ENCODE measurements at places on chromosomes 2 and 18.

DNA sequence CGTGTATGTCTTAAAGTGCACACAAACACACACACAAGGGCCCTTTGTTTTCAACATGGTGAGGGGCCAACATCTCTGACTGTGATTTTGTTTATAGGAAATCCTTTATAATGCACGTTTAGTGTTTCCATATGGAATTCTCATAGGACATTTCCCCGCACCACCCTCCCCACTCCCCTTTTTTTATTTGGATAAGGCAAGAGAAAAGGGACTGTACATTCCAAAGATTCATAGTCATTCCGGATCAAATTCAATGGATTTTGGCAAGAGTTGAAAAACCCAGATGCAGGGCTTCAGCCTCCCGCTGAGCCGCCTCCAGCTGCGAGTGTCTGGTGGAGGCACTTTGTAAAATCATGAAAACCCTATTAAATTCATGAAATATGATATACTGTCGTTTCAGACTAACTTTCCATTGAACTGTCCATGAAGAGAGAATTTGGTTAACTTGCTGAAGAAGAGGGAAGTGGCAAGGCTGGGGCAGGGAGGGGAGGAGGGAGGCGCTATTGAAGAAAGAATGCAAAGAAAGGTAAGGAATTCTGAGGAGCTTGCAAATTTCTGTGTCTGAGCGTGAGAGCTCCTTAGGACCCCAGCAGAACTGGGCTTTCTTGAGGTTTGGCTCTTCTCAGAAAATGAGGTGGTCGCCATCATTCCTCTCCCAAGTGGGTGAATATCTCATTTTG is 25.8 kb upstream of the SLC14A2 start:
- no peak for DNase-seq

GRCh38 chr2:39584283-39584965 is 81.3 kb upstream of the TMEM178A start:
- no peak for DNase-seq

DNA sequence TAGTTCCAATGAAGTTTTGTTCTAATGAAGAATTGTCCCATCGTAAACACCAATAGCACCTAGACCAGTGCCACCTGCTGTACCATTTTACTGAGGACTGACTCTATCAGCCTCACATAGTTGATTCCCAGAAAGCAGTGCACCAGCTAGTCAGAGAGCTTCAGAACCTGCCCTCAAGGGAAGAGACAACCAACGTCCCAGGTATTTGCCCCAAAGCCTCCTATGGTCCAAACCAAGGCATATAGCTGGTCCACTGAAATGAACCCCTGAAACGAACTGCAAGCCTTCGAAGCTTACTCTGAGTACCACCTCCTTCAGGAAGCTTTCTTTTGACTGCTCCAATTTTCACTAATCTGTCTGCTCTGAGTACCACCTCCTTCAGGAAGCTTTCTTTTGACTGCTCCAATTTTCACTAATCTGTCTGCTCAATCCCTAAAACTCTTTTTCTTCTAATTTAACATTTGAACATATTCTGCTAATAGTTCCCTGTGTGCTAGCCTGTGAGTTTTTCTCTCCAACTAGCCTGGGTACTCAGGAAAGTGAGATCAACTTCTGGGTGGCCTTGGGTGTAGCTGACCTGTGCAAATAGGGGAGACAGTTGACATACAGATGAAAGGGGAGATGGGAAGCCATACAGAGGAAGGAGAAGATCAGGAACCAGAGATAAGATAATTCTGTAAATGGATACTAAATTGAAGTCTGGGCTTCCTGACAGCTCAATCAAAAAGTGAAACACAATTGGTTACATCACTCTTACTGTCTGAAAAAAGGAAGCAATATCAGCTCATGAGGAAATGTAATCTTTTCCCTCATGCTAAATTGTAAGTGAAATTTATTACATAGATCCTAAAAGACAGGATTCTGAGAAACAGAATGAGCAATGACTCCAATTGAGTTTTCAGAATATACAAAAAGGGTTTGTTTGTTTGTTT is 33.5 kb upstream of the EML4 start:
- no peak for DNase-seq

- DNase-seq, result no peak
These were observed 78.8 kb upstream of the FZD5 start for GRCh38 chr2:207848545-207848928.

DNA sequence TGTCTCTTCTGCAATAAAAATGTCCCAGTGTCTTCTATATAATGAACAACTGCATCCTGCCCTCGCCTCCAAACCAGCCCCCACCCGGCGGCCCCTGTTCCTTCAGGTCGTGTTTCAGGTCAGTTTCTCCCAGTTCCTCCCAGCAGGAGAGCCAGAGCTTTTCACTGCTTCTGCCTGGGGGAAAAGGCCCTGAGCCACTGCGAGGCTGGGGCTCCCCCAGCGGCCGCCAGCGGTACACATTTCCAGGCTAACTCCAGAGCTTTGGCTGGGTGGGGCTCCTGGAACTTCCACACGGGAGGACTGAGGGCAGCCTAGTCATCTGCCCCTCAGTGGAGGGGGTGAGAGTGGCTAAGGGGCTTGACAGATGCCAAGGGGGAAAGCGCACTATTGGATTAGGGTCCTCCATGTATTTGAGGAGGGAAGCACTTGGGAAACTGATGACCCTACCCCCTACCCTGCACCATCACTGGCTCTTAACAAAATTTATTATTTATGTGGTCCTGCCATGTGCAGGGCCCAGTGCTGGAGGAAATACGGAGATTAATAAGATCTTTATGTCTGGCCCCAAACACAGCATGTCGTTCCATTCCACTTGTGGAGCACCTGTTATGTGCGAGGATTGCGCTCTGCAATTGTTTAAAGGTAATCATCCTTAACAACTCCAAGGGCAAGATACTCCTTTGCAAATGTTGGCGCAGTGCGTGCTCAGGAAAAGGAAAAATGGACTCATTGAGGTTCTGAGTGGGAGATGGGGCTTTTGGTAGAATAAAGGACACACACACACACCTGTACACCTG is 17.3 kb upstream of the CYS1 start:
- peak; percentile 70 for DNase-seq

DNA sequence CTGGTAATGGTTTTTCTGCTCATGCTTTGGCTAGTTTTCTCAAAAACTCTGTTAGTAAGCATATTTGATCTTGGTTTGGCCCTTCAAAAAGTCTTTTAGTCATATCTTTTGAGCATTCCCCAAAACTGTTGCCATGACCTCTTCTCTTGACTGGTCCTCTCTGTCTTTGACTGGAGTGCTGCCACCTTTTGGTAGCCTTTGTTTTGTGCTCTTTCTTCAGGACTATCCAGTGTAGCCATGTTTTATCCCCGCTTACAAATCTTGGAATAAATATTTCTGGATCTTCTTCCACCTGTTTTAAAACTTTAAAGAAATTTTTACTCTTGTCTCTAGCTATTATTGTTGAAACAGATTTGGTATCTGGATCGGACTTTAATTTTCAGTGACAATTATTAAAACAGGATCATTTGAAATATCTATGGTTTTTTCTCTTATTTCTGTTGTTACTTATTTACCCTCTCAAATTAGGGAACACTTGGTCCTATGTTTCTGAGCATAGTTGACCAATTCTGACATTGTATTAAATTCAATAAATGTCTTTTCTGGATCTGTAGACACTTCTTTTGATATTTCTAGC is 965 bp upstream of the ELOA2 start:
- no peak for DNase-seq

DNA sequence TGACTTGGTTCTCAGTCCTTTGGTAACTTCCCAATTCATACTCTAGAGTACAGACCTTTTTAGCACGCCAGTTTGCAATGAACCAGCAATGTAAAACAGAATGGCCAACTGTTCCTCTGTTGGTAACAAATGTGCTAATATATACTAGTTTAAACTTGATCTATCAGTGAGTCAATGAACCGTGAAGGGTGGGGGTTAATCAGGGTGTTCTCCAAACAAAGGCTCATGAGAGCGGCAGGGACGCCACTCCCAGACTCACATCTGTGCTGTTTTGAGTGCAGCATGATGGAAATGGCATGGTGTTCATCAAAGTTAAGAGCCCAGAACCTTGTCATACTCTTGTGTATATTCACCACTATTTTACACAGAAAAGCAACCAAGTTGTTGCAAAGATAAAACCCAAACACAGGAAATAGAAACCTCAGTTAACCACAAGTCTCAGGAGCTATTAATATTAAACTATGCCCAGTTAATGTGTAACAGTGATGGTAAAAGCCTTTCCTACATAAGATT is 70.3 kb downstream of the CERKL start:
- DNase-seq, result no peak

DNA sequence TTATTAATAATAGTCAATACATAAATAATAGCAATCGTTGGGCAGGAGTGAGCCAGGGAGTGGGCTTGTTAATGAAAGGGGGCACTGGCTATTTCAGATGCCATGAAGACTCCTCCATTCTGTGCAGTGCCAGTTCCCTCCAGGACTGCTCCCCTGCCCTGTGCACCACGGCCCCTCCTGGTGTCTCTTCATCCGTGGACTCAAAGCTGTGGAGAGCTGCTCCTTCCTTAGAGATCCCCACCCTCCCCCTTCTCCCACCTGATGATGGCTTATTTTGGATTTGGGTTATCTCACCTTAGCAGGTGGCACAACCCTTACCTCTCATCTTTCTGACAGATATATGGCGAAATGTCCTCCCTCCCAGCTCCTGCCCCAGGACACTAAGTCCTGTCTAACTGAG is 3.1 kb upstream of the CELF4 start:
- DNase-seq, result no peak

- DNase-seq, result no peak
These were observed 874 bp downstream of the NDUFAF7 start for GRCh38 chr2:37232131-37232933.

DNA sequence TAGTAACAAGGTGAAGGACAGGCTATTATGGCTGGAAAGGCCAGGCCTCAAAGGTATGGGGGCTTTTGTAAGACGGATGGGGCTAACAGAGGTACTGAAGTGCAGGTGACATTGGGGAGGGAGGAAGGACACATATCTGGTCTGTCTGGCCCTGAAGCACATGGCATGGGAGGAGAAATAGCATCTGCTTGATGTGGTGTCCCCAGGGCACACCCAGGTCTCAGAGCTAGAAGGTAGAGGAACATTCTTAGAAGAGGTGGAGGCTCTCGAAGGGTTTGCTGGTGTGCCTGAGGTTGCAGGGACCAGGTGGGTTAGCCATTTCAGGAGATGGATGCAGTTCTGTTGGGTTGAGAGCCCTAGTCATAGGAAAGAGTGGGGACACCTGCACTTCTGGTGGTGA is 9.5 kb downstream of the RALB start:
- DNase-seq, result no peak

GRCh38 chr2:63669596-63669995 is 80.8 kb downstream of the MDH1 start:
- DNase-seq, result no peak

- no peak for DNase-seq
These were observed at the start of gene DSC1 for GRCh38 chr18:31162825-31163435. Gene DSC1, minus strand, starts transcription at chr18:31162856. Its CDS starts 262 bp downstream, at chr18:31162594.

- DNase-seq, result no peak
These were observed 145.8 kb upstream of the SALL3 start for GRCh38 chr18:78833833-78834232.

- no peak for DNase-seq
These were observed 1.9 kb upstream of the SYT4 start for GRCh38 chr18:43279015-43279744.

- DNase-seq, result no peak
These were observed 204.9 kb downstream of the FAM210A start for GRCh38 chr18:13521418-13521817.

DNA sequence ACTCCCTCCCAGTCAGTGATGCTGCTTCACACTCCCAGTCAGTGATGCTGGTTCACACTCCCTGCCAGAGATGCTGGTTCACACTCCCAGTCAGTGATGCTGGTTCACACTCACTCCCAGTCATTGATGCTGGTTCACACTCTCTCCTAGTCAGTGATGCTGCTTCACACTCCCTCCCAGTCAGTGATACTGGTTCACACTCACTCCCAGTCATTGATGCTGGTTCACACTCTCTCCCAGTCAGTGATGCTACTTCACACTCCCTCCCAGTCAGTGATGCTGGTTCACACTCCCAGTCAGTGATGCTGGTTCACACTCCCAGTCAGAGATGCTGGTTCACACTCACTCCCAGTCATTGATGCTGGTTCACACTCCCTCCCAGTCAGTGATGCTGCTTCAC is 34.3 kb upstream of the KCNG2 start:
- DNase-seq, result no peak

DNA sequence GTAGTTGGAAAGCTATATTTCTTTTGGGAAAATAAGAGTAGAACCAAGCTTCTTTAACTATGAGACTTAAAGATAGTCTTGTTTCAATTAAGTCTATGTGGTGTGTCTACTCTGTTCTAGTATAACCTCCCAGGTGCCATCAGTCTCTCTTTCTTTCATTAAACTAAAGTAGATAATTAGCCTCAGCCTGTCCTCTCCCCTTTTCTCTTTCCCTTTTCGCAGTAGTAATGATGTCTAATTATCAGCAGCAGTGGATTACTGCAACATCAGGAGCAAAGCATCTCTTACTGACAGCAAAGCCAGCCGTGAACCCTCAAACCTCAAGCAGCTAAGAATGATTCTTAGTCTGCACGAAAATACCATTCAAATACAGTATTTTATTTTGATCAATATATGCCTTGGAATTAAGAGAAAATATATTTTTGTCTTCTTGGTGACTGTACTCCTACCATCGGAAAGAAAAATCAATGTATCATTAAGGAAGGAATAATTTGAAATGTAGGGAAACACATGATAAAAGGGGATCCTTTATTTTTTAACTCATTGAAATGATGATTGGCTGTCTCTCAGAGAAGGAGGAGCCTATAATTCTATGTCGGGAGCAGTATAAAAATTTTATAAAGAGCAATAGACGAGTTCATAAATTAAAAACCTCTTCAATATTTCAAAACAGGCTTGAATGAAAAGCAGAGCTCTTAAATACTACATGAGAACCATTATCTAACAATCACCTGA is 4.5 kb downstream of the NOL4 start:
- DNase-seq, result no peak

DNA sequence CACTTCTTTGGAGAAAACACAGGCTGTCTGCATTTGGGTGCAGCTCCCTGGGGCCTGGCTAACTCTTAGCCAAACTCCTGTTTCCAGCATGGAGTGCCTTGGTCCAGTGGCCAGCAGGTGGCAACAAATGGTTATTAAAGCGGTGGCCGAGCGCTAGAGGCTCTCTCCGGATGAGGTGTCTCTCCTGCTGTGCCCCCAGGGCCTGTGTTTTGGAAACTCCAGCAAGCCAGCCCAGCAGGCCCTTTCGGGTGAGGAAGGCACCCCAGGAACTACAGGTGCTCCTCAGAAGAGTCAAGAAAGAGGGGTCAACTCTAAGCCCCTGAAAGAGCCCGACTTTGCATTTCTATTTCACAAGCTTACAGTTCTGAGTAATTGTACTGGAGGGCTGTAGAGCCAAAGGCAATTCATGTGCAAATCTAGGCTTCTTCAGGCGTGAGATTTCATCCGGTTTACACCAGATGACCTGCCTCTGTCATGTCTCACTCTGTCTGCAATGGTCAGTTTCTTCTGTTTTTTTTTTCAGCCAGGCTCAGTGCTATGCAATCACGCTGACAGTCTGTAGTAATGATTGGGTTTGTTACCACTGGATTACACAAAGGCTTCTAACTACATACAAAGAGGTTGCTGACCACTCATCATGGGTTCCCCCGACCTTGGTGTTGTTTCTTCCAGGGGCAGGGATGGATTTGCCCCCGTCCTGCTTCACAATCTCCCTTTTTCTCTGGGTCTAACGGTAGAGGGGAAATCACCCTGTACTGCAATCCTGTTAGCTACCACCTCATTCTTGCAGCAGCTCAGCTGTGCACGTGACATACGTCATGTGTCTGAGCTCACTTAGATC is 7.6 kb upstream of the CHRNA1 start:
- DNase-seq, result peak; percentile 88
